ENCODE measurements at places on chromosomes 16 and 17.

DNA sequence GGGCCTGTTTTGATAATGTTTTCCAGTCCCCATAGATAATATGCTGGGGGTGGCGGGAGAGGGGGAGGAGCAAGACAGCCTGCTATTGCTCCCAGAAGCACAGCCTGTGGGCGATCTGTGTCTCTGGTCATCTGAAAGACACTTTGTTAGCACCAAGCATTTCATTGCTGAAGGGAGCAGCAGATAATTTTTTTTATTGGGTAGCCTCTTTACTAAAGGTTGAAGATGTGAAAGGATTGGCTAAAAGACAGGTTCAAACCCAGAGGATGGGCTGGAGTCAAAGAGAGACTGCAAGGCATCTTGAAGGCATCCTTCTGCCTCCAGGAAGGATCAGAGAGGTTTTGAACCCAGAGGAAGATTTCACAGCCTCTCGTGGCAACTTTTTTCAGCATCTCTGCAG lies 60.6 kb downstream of the C17orf67 start:
- DNase-seq, result no peak

GRCh38 chr17:14340857-14341754 lies 40.2 kb downstream of the HS3ST3B1 start:
- DNase-seq, result no peak

DNA sequence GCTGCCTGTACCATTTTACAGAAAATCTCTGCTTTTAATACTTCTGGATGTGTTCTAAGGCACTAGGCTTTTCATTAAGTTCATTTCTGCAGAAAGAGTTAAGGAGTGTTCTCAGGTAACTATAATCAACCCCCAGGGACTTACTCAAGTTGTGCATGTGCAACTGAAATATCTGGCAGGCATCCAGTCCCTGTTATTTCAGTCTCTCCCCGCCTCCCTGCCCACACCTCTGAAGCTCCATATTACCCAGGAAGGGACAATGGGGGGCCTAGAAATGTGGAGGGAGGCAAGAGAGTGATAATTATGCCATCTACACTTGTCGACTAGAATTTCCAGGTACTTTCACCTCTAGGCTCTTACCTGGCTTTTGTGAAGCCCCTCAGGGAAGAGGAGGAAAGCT lies 432.2 kb downstream of the MAF start:
- no peak for DNase-seq

- DNase-seq, result no peak
Measured at GRCh38 chr16:67403976-67404555, 10.8 kb upstream of the TPPP3 start.

DNA sequence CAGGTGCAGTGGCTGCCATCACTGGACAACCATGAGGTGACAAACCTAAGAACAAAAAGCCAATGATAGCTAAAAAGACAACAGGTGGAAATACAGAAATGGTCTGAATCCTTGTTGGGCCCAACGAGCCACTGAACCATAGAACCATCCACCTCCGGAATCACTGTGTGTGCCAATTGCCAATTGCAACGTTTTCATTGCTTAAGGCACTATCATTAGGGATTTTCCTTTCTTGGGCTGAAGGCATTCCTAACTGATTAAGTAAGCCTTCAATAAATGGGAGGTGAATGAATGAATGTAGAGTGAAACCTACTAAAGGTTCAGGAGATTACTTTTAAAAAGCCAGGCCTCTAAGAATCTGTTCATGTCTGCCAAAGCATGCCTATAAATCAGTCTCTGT lies 3.6 kb downstream of the USP31 start:
- DNase-seq, result no peak

DNA sequence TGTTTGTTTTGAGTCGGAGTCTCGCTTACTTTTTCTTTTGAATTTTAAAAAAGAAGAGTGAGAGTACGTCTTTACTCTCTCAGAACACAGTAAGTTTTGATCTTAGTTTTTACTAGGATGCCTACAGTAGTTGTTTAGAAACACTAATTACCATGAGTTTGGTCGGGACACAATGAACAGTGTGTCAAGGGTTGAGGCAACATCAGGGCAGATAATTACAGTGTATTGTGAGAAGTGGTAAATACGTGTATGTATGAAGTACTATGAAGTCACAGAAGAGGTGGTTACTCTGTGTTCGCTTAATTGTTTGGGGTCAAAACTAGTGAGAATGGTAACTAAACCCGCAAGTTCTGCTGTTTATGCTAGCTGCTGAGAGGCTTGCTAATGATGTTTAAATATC lies 18.2 kb downstream of the PAFAH1B1 start:
- DNase-seq, result no peak

GRCh38 chr16:4944333-4945281 lies 7.7 kb upstream of the PPL start:
- peak; percentile 82 for DNase-seq

DNA sequence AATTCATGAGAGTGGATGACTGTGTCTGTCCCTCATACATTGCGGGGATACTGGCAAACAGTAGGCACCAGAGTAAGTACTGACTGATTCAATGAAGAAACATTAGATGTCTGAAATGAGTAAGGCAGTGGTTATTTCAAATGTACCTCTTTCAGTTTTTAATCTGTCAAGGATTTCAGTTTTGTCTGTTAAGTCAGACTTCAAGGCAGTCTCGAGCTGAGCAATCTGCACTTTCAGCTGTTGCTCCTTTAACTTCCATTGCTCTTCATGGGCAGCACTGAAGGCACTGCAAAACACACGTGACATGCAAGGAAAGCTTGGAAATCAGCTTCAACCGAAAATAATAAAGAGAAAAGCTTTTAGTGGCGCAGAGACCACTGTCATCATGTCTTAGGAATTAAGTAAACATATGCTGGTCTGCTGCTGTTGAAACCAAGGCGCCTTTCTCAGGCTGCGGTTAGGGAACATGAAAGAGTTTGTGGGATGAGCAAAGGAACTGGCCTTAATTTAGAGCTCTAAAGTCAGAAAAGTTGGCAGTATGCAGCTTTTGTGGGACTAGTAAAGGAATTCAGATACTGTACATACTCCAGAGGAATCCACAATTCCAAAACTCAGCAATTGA lies 38.8 kb downstream of the RPGRIP1L start:
- peak; percentile 21 for DNase-seq

DNA sequence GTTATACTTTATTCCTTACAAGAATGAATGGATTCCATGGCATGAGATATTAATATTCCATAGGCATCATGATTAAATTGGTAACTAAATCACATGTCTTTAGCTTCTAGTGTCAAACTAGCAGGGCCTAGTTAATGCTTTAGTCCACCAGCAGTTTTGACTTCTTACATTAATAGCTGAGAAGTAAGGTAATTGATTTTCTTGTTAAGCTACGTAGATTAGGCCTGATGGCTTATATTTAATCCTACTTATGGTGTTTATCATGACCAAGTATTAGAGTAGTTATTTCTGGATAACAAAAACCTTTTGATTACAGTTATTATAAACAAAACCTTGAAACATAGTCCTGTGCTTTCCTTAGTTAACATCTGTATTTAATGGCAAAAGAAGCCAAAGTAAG lies 184.5 kb downstream of the TANC2 start:
- DNase-seq, result no peak

GRCh38 chr17:29640981-29641642 lies 18.4 kb upstream of the CORO6 start:
- no peak for DNase-seq

DNA sequence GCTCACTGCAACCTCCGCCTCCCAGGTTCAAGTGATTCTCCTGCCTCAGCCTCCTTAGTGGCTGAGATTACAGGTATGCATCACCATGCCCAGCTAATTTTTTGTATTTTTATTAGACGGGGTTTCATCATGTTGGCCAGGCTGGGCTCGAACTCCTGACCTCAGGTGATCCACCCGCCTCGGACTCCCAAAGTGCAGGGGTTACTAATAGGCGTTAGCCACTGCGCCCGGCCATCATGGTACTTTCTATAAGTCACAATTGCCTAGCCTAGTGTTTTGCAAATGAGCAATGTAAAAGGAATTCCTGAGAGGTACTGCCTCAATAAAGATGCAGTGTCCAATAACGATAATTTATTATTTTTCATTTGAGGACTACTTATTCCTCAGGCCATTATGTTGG lies 13.9 kb upstream of the PSMC3IP start:
- DNase-seq, result no peak

- no peak for DNase-seq
Measured at GRCh38 chr17:5225668-5226457, 8.8 kb downstream of the SCIMP start.

DNA sequence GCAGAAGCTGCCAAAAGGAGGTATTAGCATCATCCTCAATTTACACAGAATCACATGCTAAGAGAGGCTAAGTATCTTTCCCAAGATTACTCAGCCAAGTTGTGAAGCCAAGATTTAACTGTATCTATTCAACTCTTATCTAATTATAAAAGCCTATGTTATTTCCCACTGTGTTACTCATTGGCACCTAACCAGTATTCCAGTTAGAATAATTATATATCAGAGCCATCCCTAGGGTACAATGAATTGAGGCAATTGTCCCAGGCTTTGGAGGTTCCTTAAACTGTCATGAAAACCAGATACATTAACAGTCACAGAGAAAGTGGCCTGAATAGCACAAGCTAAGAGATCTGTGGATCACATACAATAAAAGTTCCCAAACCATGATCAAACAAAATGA lies 10.9 kb upstream of the AMFR start:
- no peak for DNase-seq

DNA sequence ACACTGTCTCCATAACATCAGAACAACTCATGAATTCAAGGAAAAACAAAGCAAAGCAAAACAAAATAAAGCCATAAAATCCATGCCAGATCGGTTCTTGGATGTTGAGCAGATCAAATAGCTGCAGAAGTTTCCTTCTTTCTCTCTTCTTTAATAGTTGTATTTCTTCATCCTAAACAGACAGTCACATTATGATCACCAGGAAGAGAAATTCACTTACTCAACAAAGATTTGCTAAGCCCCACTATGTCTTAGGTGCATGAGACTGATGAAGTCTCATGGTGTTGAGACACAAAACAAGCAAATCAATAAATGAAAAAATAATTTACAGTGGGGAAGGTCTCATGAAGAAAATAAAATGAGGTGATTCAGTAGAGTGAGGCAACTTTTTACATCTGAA lies 72.8 kb downstream of the WIPI1 start:
- DNase-seq, result no peak

GRCh38 chr16:53413864-53414263 lies 20.4 kb upstream of the RBL2 start:
- no peak for DNase-seq

DNA sequence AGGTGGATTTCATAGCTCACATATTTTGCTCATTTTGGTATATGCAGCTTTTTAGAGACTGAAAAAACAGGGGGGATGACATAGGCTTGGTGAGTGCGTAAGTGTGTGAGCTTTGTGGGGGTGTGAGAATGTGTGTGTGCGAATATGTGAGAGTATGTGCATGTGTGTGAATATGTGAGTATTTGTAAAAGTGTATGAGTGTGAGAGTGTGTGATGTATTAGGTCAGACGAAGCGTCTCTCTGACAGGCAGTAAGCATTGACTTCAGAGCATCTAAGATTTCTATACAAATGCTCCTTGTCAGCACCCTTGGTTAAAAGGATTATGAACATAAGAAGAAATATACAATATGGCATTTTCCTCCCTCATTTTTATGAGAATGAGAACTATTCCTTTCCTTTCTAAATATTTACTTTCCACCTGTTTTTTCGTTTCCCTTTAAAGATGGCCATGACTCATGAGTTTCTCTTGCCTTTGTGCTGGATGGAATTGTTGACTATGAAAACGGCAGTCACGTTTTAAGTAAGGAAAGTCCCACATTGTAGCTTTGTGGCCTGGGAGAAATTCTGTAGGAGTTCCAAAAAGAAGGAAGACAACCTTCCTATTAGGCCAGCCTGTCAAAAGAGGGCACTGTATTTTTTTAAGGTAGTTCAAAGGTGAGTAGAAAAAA lies 276.4 kb downstream of the FOXL1 start:
- DNase-seq, result no peak

GRCh38 chr17:45451131-45451530 lies 18.5 kb upstream of the ARHGAP27 start:
- DNase-seq, result no peak

DNA sequence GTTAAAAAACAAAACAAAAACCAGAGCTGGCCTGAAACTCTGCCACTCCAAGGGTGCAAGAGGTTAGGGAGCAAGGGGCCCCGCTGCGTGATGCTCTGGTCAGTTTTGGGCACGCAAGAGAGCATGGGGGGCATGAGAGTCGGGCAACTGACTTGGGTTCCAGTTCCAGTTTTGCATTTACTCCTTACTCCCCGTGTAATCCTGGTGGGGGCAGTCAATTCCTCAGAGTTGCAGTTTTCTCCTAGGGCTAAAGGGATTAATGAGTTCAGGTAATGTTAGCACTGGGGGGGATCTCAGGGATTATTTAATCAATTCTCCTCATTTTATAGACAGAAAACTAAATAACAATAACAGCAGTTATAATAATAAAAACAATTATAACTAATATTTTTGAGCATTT lies 72.9 kb upstream of the PMFBP1 start:
- no peak for DNase-seq

- DNase-seq, result no peak
Measured at GRCh38 chr17:19305256-19305655, 57.3 kb downstream of the B9D1 start.

DNA sequence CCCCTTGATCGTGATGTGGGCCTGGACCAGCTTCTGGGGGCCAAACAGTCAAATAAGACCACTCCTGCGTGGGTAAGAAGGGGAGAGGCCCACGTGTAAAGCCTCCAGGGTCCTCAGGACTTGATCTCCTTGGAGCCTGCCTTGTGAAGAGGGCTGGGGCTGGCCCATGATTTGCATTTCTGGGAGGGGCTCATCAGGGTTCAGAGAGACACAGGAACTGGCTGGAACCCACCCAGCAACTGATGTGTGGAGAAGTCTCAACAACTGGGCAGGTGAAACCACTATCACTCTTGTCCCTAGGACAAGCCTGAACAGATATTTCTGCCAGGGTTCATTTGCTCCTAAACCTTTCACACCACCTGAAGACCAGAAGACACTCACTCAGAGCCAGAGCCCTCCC lies 214.7 kb downstream of the ZNF423 start:
- DNase-seq, result no peak

DNA sequence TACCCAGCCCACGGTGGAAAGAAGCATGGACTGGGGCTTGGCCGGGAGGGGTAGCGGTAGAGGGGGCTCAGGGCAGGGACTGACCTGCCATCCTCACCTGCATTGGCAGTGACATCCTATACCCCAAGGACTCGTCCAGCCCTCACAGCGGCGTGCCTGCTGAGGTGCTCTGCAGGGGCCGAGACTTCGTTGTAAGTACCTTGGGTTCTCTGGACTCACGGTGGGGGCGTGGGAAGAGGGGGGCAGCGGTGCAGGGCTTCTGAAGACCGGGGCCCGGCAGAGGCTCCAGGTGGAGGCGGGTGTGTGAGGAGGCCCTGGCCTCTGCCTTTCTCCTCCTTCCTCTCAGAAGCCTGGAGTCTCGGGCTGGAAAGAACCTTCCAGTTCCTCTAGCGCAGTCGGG lies 25.5 kb downstream of the POLR3E start:
- DNase-seq, result no peak

Data from hindlimb muscle (tissue), 1 donor.